Hematopoietic multipotent progenitor cell (in vitro differentiated cells): ENCODE measurements at places on chromosomes 6 and 20.

GRCh38 chr20:59392736-59393135 lies 92.3 kb downstream of the EDN3 start:
- no peak for DNase-seq

DNA sequence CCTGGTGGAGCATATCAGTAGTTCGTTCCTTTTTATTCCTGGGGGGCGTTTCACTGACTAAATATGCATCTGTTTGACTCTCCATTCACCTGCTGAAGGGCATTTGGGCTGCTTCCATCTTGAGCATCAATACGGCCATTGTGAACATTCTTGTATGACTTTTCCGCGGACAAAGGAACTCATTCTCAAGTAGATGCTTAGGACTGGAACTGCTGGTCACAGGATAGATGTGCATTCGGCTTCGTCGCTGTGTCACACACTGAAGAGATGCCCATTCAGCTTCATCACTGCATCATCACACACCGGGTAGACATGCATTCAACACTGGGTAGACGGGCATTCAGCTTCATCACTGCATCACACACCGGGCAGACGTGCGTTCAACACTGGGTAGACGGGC lies 95.3 kb downstream of the TAF4 start:
- no peak for DNase-seq

DNA sequence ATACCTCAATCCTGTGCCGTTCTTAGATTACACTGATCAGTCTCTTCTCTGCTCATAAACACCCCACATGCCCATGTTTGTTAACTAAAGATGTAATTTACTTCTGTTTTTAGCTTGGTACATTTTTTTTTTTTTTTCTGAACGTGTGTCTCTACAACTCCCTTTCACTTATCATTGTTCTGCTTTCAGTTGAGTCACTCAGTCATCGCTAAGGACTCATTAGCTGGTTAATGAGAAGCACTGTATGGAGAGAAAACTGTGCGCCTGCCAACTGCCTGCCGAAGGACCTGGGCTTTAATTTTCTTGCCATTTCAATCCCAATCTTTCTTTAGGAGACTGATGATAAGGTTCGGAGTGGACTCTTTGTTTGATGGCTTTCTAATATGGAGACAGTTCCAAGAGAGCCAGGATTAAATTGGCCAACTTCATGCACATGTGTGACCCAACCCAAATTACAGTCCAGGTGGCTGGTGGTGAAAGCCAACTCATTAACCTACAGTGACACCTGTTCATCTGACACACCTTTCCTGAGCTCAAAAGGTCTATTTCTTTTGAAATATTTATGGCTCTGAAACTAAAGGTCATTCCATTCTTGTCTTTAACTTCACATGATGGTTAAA lies 334.1 kb downstream of the BCKDHB start:
- DNase-seq, result no peak

GRCh38 chr6:157754351-157754750 lies 68.7 kb upstream of the SNX9 start:
- no peak for DNase-seq

- DNase-seq, result no peak
These were observed 22.2 kb upstream of the MRPS10 start for GRCh38 chr6:42239736-42240375.

DNA sequence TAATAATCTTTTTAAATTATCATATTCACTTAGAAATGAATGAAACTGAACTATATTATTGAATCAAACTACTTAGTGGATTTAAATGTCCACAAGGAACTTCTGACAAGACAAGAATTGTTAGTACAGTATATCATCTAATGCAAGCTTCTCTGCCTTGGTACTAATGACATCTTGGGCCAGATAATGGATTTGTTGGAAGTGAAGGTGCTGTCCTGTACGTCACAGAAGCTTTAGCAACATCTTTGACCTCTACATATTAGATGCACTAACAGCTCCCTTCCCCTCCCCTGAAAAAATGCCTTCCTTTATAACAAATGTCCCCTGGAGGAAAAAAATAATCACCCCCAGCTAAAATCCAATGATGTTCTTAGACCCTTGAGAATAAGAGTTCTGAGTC lies 695.8 kb upstream of the EYS start:
- DNase-seq, result no peak

- no peak for DNase-seq
These were observed 699 bp upstream of the HSPA1B start for GRCh38 chr6:31826793-31827285.

GRCh38 chr20:23119456-23120216 lies 33.5 kb upstream of the CD93 start:
- DNase-seq, result no peak

GRCh38 chr6:157233156-157233555 lies 90.2 kb downstream of the TMEM242 start:
- DNase-seq, result no peak

DNA sequence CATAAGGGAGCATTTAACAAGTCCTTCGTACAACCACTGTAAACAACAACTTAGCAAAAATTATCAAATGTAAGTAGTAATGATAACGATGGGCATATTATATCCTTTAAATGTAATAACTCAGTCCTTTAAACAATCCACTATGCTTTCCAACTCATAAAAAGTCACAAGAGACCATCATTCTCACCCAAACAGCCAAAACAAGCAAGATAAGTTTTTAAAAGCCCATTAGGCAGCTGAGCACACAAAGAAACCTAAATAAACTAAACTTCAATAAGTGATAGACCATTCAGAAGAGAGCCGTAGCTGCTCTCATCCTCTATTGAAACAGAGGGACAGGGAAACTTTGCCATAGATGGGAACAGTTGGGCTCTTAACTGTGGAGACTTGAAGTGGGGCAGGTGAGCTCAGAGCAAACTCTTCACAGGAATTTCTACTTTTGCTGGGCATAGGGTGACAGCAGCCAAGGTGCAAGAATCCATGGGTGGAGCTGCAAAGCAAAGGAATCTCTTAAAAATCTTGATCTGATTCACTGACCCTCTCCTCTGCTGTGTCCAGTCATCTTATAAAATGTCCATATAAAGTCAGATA lies 22.5 kb downstream of the RAB22A start:
- no peak for DNase-seq

DNA sequence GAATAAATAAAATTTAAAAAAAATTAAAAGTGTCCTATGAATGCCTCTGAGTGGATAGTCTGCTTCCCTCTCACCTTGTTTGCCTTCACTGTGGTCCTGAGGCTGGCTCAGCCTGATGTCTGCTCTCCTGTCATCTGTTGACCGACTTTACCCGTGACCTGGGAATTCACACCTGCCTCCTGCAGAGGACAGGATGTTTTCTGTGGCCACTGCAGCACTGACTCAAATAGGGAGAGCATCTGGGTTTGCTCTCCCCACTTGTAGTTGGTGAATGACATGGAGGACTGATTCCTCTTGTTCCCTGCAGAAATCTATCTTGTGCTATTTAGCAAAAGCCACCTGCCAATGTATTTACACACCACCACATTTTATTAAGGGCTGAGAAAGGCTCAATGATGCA lies 52.4 kb upstream of the ERVFRD-1 start:
- no peak for DNase-seq

- DNase-seq, result no peak
These were observed 951.1 kb upstream of the ADGRB3 start for GRCh38 chr6:67683960-67684359.

- DNase-seq, result no peak
These were observed 32.4 kb upstream of the TIAM2 start for GRCh38 chr6:154962753-154963152.

GRCh38 chr6:155039618-155040017 lies 44.5 kb downstream of the TIAM2 start:
- no peak for DNase-seq

- no peak for DNase-seq
These were observed 17.5 kb downstream of the NCR2 start for GRCh38 chr6:41352907-41353306.

DNA sequence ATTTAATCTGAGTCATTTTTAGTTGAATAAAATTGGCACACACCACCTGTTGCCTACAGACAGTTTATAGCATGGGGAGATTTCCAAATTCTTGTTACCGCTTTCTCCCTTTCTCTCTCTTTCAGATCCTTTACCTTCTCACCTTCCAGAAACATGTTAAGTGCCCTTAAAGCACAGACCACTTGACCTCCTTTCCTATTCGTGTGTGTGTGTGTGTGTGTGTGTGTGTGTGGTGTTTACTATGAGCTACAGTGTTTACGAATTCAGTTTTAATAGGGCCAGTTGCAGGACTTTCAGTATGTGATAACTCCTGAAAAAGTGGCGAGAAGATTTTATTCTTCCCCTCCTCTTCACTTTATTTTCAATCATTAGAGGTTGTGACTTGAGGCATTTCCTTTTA lies 258.1 kb downstream of the BMP2 start:
- DNase-seq, result no peak

DNA sequence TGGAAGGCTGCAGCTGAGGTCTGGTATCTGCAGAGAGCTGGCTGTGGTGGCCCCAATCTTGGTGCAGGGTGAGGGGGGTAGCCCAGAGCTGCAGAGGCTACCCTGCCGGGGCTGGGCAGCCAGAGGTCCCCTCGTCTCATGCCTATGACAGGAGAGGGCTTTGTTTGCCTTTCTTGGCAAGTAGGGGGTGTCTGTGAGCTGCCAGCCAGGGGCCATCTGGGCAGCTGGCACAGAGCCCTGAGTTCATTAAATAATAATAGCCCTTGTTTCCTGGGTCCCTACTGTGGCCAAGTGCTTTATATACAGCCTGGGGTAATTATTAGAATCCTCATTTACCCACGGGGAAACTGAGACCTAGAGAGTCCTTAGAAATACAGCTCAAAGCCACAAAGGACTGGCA lies 66.6 kb downstream of the EZR start:
- no peak for DNase-seq

- no peak for DNase-seq
These were observed 35.9 kb downstream of the ANKRD60 start for GRCh38 chr20:58192567-58192966.

DNA sequence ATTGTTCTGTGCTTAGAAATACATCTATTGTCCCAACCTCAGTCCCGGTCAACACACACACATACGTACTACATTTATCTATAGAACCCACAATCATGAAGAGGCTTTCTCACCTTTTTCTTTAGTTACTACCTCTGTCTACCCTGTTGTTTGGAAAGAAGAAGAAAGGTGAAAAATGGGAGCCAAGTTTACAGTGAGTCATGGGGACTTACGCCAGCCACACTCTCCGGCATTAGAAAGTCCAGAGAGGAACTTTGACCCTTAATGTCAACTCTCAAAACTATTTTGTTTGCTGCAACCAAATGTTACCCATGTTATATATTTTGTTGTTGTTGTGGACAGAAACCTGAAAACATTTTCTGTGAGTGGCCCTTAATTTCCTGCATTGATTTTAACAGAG lies 259.1 kb downstream of the ZFAND3 start:
- DNase-seq, result no peak

- no peak for DNase-seq
These were observed 853.6 kb downstream of the C6orf118 start for GRCh38 chr6:164455835-164456234.

GRCh38 chr6:70874181-70874913 lies 82.5 kb downstream of the B3GAT2 start:
- no peak for DNase-seq

DNA sequence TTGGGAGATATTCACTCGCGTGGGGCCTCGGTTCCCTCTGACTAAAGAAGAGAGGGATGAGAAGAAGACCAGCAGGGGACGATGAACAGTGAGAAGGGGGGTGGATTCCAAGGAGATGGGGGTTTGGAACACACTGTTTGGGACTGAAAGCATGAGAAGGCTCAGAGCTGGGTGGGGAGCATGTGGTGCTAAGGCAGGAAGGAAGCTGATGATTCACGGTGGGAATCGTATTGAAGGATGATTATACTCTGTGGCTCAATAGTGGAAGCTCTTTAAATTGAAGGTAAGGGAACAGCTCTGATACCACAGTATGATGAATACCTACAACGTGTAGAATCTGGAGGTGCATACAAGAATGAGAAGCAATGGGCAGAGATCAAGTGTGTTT lies 117.5 kb upstream of the KCNK16 start:
- no peak for DNase-seq

GRCh38 chr6:48447251-48447650 lies 336.3 kb upstream of the PTCHD4 start:
- no peak for DNase-seq

GRCh38 chr6:7479801-7480266 lies 61.6 kb upstream of the DSP start:
- DNase-seq, result no peak

DNA sequence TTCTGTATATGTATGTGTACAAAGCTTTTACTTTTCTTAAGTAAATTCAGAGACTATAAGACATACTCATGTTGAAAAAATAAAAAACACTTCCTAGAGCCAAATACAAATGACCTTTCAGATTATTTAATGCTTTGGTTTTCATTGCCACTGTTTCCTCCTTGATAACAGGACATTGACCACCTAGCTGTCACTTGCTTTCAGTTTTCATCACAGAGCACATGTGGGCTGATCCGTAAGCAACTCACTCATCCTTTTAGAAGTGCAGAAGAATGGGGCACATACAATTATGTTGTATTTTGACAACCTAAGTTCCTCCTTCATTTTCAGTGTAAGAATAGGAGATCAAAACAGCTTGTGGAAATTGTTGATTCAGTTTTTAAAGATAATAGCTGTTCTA lies 6.2 kb downstream of the ZBTB2 start:
- DNase-seq, result peak; percentile 30
